ENCODE measurements at places on chromosomes 5 and 9.

DNA sequence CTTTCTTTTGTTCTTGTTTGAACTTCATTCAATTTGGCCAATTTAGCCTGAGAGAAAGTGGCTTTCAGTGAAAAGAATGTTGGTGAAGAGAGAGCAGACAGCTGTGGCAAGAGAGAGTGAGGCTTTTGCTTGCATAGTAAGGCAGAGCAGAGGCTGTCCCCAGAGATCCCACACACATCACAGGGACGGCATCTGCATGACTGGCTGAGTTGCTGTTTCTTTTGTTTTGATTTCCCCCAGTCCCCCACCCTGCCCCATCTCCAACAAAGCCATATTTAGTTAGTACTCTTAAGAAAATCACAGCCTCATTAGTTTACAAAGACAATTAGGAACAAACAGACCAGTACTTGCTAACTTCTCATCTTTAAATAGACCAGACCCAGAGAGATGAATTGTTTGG is 363.9 kb upstream of the SEMA6A start:
- peak; percentile 3 for DNase-seq

DNA sequence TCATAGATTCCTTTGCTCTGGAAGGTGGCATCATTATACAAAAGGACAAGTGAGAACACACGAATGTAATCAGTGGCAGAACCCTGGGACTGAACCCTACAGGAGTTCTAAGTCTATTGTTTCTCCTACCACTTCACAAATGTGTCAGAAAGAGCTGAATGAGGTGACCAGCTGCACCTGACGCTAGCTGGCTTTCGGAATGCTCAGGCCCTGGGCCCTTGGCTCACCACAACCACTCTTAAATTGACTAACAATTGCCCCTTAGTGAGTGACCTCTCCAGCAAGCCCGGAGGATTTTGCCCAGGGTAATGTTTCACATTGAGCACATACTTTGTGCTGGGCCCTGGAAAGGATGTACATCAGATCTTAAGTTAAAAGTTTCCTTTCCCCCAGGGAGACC is 41.2 kb upstream of the ABCA1 start:
- no peak for DNase-seq

- DNase-seq: peak; percentile 54
Measured at GRCh38 chr9:127778280-127779135, at the start of gene SH2D3C. TSS of gene SH2D3C (minus strand) at chr9:127778666. CDS start at chr9:127778627, 39 bp downstream.

DNA sequence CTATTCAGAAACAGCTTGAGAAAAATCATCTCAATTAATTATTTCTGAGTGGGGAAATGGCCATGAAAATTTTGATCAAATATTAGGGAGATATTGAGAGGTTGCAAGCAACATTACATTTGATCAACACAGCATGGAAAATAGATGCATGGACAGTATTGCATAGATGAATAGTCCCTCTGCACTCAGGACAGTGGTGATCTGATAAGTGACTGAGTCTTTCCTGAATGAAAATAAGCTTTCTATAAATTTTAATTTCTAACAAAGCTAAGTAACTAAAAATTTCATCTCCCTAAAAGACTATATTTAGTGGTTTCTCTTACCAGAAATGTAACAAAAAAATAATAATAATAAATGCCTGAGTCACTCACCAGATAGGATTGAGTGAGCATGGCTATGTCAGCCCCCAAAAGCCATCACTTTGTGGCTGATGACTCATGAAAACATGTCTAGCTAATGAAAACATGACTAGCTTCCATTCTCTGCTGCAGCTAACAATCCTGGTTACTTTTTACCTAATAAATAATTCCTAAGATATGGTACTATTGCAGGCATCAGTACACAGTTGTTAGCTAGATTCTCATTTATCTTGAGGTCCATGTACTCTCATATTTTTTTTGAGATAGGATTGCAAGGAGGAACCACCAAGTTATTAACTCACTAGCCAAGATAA is 1294.8 kb upstream of the ACO1 start:
- DNase-seq: peak; percentile 25

DNA sequence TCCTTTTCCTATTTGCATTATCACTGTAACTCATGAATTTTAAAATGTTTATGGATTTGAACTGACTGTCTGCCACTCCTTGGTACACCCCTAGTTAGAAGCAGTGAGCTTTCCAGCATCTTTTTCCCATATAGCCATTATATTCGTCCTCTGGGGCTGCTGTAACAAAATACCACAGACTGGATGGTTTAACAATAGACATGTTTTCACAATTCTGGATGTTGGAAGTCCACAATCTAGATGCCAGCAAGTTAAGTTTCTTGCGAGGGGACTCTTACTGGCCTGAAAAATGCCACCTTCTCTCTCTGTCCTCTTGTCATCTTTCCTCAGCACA is 530.0 kb downstream of the SEMA5A start:
- DNase-seq: peak; percentile 9

Measured in skeletal muscle cell (primary cell).